Omental fat pad (tissue), 4 donors: ENCODE measurements at places on chromosomes 13 and 19.

DNA sequence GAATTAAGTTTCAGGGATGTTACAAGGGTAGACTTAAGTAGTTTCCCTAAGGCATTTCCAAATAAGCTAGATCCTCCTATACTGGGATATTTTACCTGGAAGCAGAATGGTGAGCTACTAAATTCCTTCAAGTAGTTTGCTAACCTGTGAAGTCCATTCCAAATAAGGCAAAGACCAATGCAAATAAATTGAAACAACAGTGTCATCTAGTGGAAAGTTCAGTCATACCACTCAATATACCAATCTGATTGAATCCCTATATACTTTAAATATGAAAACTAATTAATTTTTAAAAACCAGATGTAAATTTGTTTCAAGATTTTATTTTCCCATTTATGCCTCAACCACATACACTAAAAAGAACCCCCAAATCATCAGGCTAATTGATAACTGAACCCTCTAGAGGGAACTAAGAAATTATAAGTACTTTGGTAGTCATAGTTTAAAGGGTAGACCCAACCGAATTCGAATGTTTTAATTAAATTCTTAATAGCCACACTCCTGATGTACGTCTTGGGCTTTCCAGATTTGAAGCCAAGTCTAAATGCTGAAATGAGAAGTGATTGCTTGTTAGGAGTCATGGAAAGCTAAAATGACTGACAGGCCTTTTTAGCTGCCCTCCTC, 223.7 kb downstream of the TBC1D4 start:
- no peak for DNase-seq

GRCh38 chr13:97851269-97851668, 102.2 kb upstream of the IPO5 start:
- DNase-seq: no peak

GRCh38 chr13:106234636-106235035, 300.8 kb downstream of the EFNB2 start:
- no peak for DNase-seq

DNA sequence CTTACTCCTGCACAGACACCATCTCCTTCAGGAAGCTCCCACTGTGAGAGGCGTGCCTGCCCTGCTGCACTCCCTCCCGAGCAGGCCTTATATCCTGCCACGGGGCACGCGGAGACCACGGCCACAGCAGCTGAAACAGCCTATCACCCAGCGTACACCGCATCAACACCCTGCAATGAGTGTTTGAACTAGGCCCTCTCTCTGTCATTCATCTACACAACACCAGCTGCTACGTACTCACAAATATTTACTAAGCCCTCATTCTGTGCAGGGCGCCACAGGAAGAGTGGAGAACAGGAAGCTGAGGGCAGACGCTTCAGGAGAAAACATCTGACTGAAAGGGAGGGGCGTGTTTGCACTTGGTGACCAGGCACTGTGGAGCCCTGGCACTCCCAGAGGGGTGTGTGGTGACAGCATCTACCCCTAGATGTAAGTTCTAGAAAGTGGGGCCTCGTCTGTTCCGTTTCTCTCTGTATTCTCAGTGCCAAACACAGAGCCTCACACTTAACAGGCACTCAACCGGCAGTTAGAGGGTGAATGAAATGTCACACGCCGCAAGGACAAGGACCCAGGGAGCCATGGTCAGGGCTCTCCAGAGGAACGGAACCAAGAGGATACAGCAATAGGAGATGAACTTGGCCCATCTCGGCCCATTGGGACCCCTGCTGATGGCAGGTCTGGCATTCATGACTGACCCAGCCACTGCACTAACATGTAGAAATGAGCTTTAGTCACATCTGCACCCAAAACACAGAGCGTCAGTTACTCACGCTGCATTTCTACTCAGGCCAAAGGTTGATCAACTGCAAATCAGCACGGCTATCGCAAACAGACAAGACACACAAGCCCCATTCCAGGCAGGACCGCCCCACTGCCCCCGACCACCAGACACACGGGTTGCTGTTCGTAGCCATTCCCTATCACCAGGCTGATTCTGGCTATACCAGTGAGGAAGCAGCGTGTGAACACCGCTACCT, 15.7 kb downstream of the RANBP3 start:
- DNase-seq: no peak

DNA sequence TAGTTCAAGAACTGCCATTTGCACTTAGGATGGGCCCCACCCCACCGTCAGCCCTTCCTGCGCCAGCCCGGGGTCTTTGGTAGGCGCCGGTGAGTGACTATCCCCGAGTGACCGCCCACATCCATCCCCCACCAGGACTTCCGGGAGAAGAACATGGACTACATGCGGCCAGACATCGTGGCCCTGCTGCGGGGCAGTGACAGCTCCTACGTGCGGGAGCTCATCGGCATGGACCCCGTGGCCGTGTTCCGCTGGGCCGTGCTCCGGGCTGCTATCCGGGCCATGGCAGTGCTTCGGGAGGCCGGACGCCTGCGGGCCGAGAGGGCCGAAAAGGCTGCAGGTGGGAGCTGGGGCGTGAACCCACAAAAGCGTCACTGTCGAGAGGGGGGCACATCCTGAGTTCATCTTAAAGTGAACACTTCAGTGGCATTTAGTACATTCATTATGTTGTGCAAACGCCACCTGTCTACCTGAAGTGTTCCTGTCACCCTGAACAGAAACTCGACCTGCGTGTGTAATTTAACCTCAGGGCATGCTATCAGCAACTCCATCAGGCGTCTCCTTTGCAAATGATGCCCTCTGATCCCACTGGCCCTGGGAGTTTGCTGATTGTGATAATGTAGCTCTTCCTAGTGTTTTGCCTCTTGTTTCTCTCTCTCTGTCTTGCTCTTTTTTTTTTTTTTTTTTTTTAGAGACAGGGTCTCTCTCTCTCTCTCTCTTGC, 42.4 kb upstream of the USE1 start:
- no peak for DNase-seq

DNA sequence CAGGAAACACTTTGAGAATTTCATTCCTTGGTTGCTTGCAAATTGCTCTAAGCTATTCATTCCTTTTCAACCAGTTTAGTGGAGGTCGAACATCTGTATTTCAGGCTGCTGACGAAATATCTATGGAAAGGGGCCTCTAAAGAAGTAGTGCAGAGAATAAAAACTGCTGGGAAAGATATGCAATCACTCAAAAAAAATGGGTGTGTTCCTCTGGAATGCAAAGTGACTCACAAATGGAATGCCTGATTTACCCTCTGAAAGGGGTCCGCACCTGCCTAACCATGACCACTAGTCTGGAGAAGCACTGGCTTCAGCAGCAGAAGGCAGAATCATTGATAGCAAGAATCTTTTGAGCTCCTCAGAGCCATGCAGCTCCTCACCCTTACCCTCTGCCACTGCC, 129.4 kb downstream of the PCDH9 start:
- no peak for DNase-seq

GRCh38 chr13:70747262-70747661, 639.0 kb upstream of the KLHL1 start:
- no peak for DNase-seq

DNA sequence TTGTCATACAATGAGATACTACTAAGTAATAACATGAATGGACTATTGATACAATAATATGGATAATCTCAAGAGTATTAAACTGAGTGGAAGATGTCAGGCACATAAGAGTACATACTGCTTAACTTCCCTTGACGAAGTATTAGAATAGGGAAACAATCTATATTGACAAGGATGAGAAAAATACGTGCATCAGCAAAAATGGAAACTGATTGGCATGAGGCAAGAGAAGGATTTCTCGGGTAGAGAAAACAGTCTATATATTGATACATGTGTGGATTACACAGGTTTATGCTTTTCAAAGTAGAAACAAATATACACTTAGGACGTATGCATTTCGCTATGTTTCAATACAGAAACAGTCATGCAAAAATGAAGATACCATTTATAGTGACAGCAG, 57.4 kb downstream of the PRR20E start:
- DNase-seq: no peak

- DNase-seq: no peak
These were observed 5.3 kb upstream of the TCF3 start for GRCh38 chr19:1657746-1658145.

GRCh38 chr19:28350037-28350436, 862.9 kb downstream of the UQCRFS1 start:
- DNase-seq: no peak

DNA sequence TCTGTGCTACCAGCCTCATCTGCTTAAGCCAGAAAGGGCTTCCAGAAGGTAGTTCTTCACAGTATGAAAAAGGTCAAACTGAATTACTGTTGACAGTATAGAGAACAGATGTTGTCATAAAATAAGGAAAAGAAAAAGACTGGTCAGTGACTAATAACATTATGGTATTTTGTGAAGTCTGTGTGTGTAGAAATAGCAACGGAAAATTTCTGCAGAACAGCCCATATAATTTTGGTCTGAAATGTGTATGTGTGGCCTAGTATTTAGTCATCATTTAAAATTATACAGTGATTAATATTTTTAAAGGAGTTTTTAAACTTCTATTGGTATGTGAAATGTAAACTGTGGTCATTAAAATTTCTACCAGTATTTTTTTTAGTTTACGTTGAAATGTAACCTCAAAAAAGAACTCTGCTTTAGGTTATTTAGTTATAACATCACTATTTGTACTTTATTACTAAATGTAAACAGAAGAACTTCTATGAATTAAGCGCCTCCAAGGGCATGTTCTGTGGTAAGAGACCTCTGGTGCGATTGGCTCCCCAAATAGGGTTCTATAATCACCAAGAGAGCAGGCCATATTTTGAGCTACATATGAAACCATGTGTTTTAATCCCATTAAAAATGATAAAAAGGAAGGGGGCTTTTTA, 3.3 kb upstream of the GPR183 start:
- no peak for DNase-seq

GRCh38 chr13:37777676-37778075, 91.9 kb downstream of the TRPC4 start:
- DNase-seq: no peak

DNA sequence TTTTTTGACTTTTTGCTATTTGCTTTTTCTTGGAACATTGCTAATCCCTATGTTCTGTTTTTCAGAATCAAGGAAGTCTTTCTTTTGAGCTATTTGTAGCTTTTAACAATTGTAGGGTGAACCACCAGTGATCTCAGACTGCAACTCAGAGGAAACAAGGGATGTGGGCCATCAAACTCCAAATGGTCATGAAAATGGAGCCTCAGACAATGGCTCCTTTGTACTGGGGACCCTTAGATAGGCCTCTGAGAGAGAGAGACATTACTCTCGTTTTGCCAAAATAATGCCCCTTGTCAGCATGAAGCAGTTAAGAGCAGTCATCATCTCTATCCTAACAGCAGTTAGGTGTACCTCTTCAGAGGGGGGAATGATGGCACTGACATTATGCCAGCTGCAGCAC, 56.4 kb upstream of the GJB6 start:
- no peak for DNase-seq

DNA sequence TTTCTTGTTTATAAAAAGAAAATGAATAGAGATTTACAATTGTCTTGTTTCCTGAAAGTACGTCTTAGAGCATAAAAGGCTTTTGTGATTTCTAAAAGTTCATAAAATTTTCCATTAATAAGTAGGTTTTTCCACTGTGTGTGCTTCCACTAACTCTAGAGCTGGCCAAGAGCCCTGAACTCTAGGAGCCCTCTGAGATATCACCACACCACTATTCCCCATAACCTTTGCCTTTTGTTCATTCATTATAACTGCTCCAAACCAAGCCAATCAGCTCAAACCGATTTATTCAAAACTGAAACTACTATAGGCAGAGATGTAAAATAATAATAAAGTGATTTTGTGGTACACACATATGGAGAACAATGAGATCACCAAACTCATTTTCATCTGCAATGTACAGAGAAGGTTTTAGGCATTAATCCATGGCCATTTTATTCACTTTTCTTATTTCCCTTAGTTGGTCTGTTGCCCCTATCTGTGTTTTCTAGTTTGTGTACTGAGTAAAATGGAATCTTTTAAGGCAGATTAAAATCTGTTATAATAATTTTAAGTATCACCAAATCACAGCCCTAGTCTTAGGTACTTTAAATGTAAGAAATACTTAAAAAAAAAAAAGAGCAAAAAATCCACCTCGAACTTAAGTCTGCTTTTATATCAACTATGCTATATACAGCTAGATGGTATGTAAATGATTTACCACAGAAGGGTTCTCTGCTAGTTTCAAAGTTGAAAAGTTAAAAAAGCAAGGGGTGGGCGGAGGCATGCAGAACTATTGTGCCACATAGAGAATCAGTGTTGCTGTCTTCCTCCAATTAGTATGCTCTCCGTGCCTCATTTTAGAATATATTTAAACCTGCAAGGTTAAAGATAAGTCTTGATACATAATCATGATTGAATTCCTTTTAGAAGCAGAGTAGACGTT, 311.3 kb downstream of the KLF12 start:
- no peak for DNase-seq
